ENCODE measurements at places on chromosomes 4 and X.

DNA sequence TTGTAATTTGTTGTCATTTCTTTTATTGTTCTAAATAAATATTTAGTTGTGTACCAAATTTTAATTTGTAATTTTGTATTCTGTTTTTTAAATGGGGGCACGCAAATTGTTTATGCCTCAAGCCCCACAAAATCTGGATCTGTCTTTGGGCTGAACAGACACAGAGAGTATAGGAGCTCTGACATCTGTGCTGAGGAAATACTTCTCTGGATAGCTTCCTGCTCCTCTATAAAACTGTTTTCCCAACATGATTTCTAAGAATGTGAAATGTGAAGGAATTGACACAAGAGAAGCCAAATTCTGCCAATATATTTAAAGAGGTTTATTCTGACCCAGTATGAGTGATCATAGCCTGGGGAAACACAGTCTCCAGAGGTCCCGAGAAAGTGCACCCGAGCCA is 93.0 kb downstream of the IL13RA2 start:
- DNase-seq: no peak

- no peak for DNase-seq
These were observed 1008.0 kb downstream of the RAPGEF2 start for GRCh38 chr4:160110891-160111290.

GRCh38 chr4:7218686-7219085 is 26.3 kb downstream of the SORCS2 start:
- no peak for DNase-seq

DNA sequence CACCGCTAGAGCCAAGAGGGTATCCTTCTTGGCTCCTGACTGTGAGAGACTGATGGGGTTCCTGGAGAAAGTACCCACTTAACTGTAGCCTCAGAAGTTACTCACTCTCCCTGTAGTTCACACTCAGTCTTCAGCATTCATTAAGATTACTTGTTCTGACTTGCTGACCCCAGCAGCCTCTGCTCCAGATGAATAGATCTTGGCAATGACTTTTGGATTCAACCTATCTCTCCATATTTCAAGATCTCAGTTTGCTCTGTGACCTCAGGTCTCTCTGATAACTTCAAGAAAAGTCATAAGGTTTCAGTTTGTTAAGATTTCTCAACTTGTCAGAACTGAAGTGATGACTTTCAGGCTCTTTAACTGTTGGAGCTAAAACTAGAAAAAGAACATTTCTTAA is 825.6 kb downstream of the PCDH7 start:
- no peak for DNase-seq

- DNase-seq: no peak
These were observed 61.9 kb upstream of the DAPP1 start for GRCh38 chr4:99754756-99755155.

- DNase-seq: peak; percentile 61
These were observed 2.3 kb upstream of the SOWAHD start for GRCh38 chrX:119755981-119756533.
